ENCODE measurements at places on chromosomes 1 and 21. TPM values are rescaled to one million over a fixed set of nuclear protein-coding genes. Genes with fewer than 3 reads are reported as not detected.

DNA sequence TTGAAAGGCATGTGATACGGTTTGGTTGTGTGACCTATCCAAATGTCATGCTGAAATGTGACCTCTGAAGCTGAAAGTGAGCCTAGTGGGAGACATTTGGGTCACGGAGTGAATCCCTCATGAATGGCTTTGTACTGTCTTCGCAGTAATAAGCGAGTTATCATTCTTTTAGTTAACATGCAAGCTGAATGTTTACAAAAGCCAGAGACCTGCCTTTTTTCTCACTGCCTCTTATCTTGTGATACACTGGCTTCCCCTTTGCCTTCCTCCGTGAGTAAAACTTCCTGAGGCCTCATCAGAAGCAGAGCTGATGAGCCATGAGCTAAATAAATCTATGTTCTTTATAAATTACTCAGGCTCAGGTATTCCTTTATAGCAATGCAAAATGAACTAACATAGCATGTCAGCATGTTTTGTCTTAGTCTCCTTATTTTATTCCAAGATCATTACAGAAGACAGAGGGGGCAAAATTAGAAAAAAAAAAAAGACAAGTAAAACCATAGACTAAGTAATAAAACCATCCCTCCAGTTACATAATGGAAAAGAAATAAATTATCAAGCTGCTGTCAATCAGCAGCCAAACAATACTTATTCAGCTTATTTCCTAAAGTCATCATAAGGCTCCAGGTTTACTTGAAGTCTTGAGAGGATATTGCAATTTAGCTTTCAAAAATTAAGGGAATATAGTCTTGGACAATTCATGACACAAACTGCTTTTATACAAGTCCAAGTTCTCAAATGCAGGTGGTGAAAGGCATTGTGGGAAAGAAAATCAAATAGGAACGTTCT lies 12.1 kb downstream of the RGS18 start:
- H3K4me1 ChIP-seq, result no peaks in the 10 kb centered on the region
- H3K4me3 ChIP-seq, result no peak overlapping the region
- no peak for DNase-seq
- peak overlapping the region; percentile 73 for H3K27ac ChIP-seq
- H3K27me3 ChIP-seq, result no peaks in the 10 kb centered on the region
- H3K36me3 ChIP-seq, result no peaks in the 10 kb centered on the region

DNA sequence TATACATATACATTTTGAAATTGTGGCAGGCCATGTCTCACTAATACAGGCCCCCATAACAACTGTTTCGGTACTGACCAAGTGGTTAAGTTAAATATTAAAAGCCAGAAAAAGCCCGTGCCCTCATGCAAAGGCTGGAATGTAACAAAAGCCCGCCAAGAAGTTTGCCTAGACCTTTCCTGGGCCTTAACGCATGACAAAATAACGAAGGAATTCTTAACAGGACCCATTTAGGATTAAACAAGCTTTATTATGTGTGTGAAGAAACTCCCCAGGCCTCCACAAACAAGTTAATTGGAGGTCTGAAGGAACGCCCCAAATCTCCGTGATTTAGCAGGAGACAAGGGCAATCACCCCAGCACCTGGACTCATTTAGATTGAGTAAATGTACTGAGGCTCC lies 42.4 kb downstream of the TNFSF4 start:
- H3K36me3 ChIP-seq, result no peaks in the 10 kb centered on the region
- no peak for DNase-seq
- H3K4me1 ChIP-seq, result no peaks in the 10 kb centered on the region

DNA sequence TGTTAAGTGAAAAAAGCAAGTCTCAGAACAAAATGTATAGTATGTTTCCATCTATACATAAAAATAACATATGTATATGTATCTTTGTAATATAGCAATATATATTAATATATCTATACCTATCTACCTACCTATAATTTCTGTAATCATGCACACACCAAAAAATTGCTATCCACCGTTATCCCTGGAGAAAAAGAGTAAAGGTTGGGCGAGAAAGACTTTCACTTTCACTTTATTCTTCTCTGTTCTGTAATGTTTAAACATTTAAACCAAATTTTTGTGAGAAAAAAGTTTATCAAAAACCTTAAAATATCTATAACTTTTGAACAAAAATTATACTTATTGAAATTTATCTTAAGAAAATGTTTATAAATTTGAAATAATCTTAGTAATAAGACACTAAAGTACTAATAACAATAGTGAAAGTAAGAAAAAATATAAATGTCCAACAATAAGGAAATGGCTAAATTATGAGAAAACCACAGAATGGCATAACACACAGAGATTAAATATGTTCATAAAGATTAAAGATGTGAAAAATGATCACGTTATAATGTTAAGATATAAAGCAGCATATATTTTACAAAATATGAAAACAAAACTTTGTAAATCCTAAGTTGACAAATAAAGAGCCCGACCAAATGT lies 74.0 kb upstream of the LRRC53 start:
- H3K36me3 ChIP-seq, result no peaks in the 10 kb centered on the region
- no peak overlapping the region for H3K4me3 ChIP-seq
- H3K27ac ChIP-seq, result no peak overlapping the region
- no peaks in the 10 kb centered on the region for H3K27me3 ChIP-seq

GRCh38 chr1:84298328-84298683 lies 3.2 kb upstream of the SAMD13 start:
- peak; percentile 79 for DNase-seq
- no peaks in the 10 kb centered on the region for H3K27me3 ChIP-seq
- H3K4me1 ChIP-seq, result peaks cover 31% of the 10 kb centered on the region
- peak overlapping the region; percentile 83 for H3K27ac ChIP-seq
- H3K36me3 ChIP-seq, result no peaks in the 10 kb centered on the region
- H3K4me3 ChIP-seq, result peak overlapping the region; percentile 69

DNA sequence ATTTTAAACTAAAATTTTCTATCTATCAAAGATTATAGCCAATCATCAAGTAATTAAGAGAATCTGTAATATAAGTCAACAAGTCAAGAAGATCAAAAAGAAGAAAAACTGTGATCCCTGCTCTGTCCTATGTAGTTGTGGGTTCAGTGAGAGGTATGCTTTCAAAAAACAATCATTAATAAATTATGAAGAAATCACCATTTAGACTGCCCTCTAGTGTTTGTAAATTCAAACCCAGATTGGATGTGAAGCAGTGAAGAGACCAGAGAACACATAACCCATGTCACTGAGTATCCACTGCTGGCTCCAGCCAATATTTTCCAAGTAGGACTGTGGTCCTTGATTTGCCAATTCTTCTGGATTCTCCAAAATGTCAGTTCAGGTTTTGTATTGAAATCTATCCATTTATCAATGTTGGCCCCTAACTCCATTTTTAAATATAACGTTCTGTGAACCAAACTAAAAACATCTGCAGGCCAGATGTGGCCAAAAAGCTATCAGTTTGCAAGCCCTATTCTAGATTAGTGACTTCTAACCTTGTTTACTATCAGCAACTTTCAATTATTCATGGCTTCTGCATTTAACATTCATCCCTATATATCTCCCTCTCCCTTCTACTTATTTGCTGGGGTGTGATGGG lies 467.5 kb upstream of the CXADR start:
- no peak overlapping the region for H3K27ac ChIP-seq
- H3K36me3 ChIP-seq, result no peaks in the 10 kb centered on the region
- DNase-seq, result no peak
- H3K4me1 ChIP-seq, result no peaks in the 10 kb centered on the region
- H3K4me3 ChIP-seq, result no peak overlapping the region

DNA sequence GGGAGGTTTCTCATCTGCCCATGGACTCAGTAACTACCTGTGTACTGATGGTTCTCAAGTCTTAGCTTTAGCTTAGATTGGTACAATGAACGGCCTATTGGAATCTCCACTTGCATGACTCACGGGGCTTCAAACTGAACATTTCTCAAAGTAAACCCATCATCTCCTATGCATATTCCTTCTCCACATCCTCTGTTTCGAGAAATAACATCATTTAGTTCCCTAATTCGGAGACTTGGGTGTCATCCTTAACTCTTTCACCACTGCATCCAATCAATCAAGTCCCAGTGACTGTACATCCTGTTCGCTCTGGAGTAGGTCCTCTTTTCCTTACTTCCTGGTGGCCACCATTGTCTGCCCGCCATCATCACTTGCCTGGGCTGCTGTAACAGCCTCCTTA lies 55.8 kb downstream of the LGR6 start:
- H3K4me3 ChIP-seq, result no peak overlapping the region
- no peak for DNase-seq
- no peak overlapping the region for H3K27ac ChIP-seq
- no peaks in the 10 kb centered on the region for H3K4me1 ChIP-seq

DNA sequence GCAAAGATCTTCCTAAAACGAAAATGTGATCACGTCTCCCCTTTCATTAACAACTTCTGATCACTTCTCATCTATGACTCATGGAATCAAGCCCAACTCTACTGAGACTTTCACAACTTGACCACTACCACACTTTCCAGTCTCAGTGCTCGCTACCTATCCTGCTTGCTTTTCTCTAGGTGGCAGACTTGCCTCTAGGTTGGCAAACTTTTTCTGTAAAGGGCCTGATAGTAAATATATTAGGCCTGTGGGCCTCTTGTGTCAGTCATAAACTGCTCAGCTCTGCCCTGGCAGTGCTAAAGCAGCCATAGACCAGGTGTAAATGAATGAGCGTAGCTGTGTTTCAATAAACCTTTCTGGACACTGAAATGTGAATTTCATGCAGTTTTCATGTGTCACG lies 21.5 kb upstream of the HMGB4 start:
- H3K27ac ChIP-seq, result no peak overlapping the region
- H3K27me3 ChIP-seq, result 0 out of 2 replicates have a peak, but pooled peaks cover 3% of the 10 kb centered on the region
- no peaks in the 10 kb centered on the region for H3K4me1 ChIP-seq
- H3K36me3 ChIP-seq, result no peaks in the 10 kb centered on the region

DNA sequence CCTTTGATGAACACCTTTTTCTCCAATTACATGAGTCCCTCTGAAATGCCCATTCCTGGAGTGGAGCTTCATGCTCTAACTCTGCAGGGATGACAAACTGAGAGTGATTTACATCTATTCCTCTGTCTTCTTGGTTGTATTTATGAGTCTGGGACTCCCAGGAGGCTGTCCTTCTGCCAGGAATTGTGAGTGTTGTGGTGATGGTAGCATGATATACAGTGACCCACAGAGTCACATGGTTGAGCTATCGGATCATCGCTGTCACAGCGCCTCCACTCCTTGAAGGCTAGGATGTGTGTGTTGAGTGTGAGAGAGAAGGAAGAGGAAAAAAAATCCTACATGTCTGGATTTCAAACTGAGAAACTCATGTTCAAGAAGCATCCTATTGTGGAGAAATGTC lies 163.4 kb upstream of the CACNA1E start:
- peaks cover 27% of the 10 kb centered on the region for H3K27me3 ChIP-seq
- no peak overlapping the region for H3K4me3 ChIP-seq
- H3K27ac ChIP-seq, result no peak overlapping the region
- no peaks in the 10 kb centered on the region for H3K36me3 ChIP-seq
- DNase-seq, result no peak
- H3K4me1 ChIP-seq, result no peaks in the 10 kb centered on the region

GRCh38 chr1:16250524-16251251 lies 13.7 kb upstream of the CPLANE2 start:
- H3K27me3 ChIP-seq, result no peaks in the 10 kb centered on the region
- H3K4me1 ChIP-seq, result peaks cover 32% of the 10 kb centered on the region
- DNase-seq, result no peak
- no peak overlapping the region for H3K4me3 ChIP-seq

- no peak overlapping the region for H3K4me3 ChIP-seq
- no peaks in the 10 kb centered on the region for H3K36me3 ChIP-seq
- DNase-seq, result no peak
- H3K27ac ChIP-seq, result no peak overlapping the region
These were observed 7.8 kb downstream of the PGM1 start for GRCh38 chr1:63601061-63601460.

DNA sequence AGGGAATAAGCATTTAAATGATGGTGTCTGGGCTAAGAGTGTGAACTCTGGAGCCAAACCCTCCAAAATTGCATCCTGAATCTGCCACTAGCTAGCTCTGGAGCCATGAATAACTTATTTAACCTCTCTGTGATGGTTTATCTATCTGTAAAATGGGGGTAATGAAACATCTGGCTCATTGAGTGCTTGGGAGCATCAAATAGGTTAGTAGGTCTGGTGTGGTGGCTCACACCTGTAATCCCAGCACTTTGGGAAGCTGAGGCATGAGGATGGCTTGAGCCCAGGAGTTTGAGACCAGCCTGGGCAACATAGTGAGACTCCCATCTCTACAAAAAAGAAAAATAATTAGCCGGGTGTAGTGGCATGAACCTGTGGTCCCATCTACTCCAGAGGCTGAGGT lies 42.8 kb downstream of the KIF1B start:
- H3K27me3 ChIP-seq, result no peaks in the 10 kb centered on the region
- no peaks in the 10 kb centered on the region for H3K36me3 ChIP-seq
- no peak for DNase-seq
- H3K27ac ChIP-seq, result no peak overlapping the region

DNA sequence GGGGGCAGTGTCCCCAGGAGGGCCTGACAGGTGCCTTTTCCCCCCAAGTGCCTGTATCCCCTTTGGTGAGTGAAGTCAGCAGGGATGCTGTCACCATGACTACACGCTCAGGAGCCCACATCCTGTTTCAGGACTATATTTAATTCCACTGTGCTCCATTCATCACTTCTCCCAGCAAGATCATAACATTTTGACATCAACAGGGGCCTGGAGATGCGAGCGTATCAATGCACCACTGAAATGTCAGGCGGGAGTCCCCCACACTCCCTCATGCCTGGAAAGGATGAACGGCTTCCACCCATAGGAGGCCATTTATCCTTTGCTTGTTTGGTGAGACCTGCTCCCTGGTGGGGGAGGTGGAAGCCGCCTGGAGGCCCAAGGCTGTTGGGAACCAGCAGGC lies 119.1 kb downstream of the PTPRU start:
- DNase-seq, result no peak
- no peak overlapping the region for H3K27ac ChIP-seq
- peaks cover 4% of the 10 kb centered on the region for H3K4me1 ChIP-seq
- no peak overlapping the region for H3K4me3 ChIP-seq
- H3K27me3 ChIP-seq, result peaks cover 17% of the 10 kb centered on the region
- no peaks in the 10 kb centered on the region for H3K36me3 ChIP-seq

- no peaks in the 10 kb centered on the region for H3K27me3 ChIP-seq
- no peak overlapping the region for H3K27ac ChIP-seq
- DNase-seq, result no peak
- H3K36me3 ChIP-seq, result no peaks in the 10 kb centered on the region
- no peaks in the 10 kb centered on the region for H3K4me1 ChIP-seq
These were observed 278.9 kb downstream of the RWDD3 start for GRCh38 chr1:95512925-95513324.

DNA sequence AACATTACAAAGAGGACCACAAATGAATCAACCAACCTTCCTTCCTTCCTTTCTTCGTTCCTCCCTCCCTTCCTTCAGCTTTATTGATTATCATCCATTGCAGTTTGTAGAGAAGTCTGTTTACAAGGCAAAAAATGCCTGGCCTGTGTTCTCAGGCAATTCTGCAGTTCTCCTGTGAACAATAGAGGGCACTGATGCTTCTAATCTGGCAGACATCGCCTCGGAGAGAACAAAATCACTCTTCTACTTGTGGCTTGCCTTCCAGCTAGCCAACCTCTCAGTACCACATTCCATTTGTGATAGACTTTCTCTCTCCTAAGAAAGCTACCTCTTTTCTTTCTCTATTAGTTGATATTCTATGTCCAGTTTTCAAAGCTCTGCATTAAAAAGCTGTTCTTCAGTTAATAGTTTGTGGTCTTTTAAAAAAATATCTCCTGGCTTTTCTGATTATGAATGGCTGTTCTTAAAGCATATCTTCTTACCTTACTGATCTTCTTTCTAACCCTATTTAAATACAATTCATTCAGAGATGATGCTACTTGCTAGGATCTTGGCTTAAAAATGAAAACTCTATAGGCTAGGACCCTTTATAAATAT lies 26.9 kb upstream of the ESRRG start:
- H3K27ac ChIP-seq, result no peak overlapping the region
- H3K4me3 ChIP-seq, result no peak overlapping the region
- no peak for DNase-seq
- H3K36me3 ChIP-seq, result no peaks in the 10 kb centered on the region

OLIG2 gene
- not detected for total RNA-seq

KIF14 gene
- total RNA-seq, result 25.0 TPM

ZC3H12A gene
- total RNA-seq, result 11.4 TPM

IL20 gene
- not detected for total RNA-seq
